Coronary artery (tissue), 2 donors: ENCODE measurements at places on chromosomes 4 and X.

DNA sequence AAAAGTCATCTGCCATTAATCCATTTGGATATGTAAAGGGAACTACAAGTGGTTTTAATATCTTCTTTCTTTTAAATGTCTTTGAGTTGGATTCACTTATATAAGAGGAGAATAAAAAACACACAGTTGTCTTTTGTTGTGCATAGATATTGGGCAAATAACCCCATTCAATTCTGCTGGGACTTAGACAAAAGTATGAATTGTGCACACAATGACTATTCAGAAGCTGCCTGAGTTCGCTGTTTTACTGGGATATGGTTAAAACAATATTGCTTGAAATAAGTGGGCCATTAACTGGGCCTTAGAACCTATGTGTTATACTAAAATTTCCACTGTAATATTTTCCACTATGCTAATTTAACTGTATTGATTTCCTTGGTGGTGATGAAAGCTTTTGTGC is 71.7 kb downstream of the PCYT1B start:
- no peak for DNase-seq

GRCh38 chrX:124504111-124504983 is 158.0 kb downstream of the SH2D1A start:
- no peak for DNase-seq

- no peak for DNase-seq
These were observed 65.5 kb downstream of the PTTG2 start for GRCh38 chr4:38025665-38026064.

- DNase-seq = no peak
These were observed 381.9 kb downstream of the RAB28 start for GRCh38 chr4:13102092-13102742.

- no peak for DNase-seq
These were observed 16.6 kb downstream of the DKC1 start for GRCh38 chrX:154779261-154779660.

GRCh38 chrX:29948653-29949052 is 266.7 kb upstream of the MAGEB2 start:
- DNase-seq = no peak

DNA sequence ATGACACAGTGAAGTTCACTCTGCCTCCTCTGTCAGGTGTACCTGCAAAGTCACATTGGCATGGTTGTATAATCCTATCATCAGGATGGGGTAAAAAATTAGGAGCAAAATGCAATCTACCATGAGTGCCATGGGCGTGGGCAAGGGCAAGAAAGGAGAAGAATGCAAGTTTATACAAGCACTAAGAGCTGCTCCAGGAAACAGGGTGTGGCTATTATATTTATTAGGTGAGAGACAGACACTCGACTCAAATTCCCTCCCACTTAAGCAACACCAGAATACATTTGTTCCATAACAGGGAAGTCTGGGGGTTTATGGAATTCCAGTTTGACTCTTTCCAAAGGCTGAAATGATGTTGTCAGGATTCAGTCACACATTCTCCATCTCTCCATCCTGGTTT is 378.8 kb downstream of the BCOR start:
- DNase-seq = no peak

- DNase-seq = no peak
These were observed 92.5 kb downstream of the FNIP2 start for GRCh38 chr4:158861281-158861680.

- DNase-seq = no peak
These were observed 1.1 kb downstream of the BMPR1B start for GRCh38 chr4:94758700-94759399.

- no peak for DNase-seq
These were observed 78.8 kb upstream of the BANK1 start for GRCh38 chr4:101711590-101712260.

DNA sequence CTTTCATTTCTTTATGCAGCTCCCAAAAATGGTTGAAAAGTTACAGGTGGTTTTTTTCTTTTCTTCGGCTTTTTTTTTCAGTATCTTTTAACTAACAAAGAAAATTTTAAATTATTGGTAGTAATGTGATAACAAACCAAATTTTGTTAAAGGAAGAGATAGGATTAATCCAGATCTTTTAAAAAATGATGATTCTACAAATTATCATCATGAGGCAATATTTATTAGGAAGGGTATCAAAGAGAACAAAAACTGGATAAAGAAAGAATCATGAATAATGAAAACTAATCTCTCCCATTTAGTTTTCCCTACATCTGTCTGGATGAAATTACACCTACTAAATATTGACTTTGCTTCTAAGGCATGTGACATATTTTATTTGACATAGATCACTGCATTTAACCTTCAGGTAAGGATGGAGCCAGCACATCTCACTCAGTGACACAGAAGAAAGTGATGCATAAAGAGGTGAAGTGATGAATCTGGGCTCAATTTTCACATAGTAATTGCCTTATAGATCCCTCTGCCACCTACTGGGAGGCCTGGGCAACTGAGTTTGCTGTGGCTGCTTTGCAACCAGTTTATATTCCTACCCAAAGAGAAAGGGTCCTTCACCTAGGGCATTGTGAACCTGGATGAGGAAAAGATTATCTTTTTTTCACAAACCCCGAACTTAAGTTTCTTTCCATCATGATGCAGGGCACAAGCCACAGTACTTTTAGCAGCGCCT is 155.6 kb downstream of the HNRNPD start:
- no peak for DNase-seq
